ENCODE measurements at places on chromosomes 3 and 15.

DNA sequence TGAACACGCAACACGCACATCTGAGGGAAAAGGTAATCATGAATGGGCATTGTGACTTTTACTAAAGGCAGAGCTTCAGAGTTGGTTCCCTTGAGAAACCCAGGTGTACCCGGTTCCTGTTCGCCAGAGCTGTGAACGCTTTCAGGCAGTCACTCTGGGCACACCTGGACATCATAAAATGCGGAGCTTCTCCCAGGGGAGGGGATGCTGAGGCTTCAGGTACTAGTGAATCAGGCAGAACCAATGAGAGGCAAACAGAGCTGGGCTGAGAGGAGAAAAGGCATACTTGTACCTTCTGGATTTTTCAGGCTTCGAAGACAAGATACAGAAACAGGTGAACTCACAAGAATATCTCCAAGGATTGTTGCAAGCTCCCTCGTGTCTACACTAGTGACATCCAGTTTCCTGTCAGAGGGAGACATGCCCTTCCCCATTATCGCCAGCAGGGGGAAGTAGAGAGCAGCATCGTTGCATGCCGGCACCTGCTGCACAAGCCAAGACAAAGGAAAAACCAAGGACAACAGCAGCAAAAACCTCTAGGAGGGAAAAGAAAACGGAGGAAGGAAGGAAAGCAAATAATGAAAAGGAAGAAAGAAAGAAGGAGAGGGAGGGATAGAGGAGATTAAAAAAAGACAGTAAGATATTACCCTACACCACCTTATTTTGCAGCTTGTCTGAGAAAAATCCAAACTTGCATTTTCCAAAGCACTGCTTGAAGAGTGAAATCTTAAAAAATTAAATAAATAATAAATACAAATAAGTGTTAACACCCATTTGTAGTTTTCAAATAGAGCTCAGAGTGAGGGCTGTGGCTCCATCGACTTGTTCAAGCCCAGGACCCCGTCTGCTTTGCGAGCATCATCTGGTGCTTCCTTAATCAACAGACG is 2.0 kb downstream of the AHSG start:
- DNase-seq, result peak; percentile 78

GRCh38 chr3:25056803-25057351 is 371.2 kb upstream of the RARB start:
- DNase-seq, result no peak

DNA sequence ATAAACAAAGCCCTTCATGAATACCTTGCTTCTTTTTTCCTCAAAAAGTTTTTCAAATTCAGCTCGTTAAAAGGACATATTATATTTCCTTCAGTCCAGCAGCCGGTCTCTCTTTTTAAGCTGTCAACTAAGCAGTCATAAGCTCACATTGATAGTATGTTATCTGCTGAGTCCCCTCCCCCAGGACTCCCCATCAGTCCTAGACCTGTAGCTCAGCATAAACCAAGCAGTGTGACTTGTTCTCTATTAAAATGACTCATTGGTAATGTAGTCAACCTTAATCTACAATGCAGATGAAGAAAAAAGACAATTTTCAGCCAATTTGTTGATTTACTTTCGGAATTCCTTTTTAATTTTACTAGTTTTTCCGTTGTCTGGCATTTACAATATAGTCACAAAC is 483.8 kb downstream of the MECOM start:
- no peak for DNase-seq

GRCh38 chr15:79221696-79222095 is 60.8 kb upstream of the ANKRD34C start:
- no peak for DNase-seq

- no peak for DNase-seq
Observed at GRCh38 chr3:52213901-52214300, 11.5 kb downstream of the TLR9 start.

DNA sequence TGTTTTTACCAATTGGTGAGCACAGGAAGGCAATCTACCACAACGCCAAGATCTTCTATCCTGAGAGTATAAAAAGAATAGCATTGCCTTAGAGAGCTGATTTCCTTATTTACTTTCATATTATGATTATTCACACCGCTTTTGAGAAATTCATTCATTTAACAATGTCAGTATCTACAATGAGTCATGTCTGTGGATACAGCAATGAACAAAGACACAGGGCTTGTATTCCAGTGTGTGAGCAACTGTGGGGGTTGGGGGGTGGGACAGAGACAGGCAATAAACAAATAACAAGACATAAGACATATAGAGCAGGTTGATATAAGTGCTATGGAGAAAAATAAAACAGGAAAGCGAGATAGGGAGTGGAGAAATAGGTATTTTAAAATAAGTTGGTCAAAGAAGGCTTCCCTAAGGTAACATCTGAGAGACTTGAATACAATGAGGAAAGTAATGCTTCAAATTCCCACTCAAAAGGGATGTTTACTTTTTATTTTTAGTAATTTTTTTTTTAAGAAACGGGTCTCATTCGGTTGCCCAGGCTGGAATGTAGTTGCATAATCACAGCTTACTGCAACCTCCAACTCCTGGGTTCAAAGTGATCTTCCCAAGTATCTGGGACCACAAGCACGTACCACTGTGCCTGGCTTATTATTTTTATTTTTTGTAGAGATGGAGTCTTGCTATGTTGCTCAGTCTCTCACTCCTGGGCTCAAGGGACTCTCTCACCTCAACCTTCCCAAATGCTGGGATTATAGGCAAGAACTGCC is 45.7 kb downstream of the PGBD4 start:
- no peak for DNase-seq

GRCh38 chr3:108953700-108954099 is at the start of gene GUCA1C:
GUCA1C (minus strand) TSS chr3:108953879; CDS start chr3:108953762, 117 bp downstream.
- no peak for DNase-seq

- DNase-seq, result no peak
Observed at GRCh38 chr3:186400662-186401061, 38.6 kb upstream of the DGKG start.

- DNase-seq, result no peak
Observed at GRCh38 chr15:96264801-96265515, 65.5 kb upstream of the NR2F2 start.

DNA sequence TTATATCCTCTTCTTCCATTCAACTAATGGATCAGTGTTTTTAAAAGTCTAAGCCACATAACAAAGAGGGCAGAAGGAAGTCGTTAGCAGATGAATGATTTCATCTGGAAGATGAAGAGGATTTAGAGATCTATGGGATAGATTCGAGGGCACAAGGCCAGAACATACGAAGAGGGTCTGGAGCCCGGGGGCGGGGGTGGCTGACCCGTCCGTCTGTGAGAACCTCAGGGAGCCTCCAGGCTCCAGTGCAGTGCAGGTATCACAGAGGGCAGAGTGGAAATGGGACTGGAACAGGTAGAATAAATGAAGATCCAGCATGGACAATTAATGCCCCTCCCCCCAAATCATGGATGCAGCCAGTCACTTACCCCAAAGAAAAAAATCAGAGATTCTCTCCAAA is 1.5 kb upstream of the GOLGA8B start:
- no peak for DNase-seq

DNA sequence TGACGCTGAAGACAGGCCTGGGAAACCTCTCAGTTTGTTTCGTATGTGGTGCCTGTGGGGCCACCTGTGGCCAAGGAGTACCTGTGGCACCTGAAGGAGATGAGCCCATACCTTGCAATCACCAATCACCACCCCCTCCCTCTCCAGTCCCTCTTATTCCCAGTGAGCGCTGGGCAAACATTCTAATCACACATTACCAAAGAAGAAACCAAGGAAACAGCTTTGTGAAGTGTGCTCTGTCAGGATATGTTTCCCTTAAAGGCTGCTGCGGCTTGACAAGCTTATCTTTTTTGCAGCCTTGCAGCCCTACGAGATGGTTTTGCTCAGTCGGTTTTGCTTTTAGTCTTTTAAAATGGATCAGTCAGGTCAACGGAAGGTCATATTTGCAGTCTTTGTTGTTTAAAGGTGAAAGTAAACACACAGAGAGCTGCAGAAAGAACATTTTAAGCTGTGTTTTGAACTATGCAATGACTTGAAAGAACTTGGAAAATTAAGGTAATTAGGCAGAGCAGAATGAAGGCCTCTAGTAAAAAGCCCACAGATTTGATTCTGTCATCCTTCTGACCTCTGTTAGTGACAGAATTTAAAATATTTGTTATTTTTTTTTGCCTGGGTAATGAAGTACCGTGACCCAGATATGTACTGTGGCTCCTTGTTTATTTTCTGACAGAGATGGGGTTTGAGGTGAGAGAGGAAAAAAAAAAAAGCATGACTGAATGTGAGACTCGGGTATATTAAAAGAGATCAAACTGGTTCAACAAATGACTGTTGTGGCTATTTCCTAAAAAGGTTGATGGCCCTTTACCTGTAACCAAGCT is 461.4 kb downstream of the NSUN3 start:
- no peak for DNase-seq

GRCh38 chr3:160402221-160403027 is 3.0 kb downstream of the SMC4 start:
- DNase-seq, result no peak

DNA sequence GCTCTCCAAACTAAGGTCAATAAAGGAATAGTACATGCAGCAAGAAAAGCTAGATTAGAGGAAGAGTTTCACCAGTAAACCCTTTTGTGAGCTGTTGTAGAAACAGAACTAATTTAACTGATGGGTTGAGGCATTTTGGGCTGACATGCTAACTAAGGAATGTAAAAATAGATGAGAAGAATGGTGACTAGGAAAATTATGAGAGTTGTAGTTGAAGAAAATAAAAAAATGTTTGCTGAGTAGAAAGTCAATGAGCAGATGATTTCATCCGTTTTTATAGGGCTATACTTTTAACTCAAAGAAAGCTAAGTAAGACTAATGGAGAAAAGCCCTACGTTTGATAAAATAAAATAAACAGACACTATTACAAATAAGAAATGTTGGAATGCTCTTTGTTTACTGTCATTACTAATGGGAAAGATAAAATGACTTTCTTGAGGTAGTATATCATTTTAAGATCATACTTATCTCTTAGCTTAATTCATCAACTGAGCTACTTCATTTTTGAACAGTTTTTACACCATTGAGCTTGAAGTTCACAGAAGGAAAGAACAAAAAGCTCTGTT is 209.4 kb upstream of the DPH6 start:
- no peak for DNase-seq

DNA sequence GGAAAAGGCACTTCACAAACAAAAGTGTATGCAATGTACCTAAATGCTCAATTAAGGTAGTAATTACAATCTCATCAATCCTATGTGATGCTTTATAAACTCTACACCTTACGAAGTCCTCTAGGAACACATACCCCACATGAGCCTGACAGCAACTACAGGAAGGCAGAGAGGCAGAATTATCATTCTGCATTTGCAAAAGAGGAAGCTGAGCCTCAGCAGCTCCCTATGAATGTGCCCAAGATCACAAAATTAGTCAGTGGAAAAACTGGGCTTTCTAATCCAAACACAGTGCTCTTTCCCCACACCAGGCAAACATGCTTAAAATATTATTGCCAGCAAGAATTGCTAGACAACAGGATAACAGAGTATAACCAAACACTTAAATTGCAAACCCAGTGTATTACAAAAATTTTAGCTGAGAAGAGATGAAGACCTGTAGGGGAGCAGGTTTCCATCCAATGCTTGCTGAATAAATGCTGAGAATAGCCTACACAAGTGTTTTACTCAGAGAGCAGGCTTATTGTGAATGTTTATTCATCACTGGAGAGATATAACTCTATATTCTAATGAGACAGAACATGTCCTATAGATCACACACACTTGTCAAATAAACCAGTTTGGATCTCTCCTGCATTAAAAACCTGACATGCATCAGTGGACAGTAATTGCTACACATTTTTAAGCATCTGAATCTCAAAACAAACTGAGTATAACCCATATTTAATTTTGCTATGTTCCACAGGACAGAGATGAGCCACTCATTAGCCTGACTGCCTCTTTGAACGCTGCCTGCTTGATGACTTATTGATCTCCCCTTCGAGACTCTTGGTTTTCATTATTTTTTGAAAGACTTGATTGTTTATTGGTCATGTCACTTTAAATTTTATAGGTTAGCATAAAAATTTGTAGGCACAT is 62.2 kb downstream of the PLCH1 start:
- no peak for DNase-seq

DNA sequence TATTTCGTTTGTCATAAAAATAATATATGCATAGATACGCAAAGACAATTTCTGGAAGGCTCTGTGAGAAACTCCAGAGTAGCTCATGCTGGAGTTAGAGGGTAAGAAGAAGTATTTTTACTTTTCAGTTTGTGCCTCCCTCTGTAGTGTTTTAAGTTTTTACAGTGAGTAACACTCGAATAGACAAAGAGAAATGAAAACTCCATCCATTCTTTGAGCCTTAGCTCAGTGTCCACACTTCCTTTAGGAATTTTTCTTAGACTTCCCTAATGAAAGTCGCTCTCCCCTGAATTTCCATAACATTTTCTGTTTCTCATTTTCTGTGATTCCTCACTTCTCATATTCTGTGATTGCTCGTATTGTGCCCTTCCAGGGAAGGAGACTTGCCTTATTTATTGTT is 2.1 kb downstream of the BLOC1S6 start:
- no peak for DNase-seq

DNA sequence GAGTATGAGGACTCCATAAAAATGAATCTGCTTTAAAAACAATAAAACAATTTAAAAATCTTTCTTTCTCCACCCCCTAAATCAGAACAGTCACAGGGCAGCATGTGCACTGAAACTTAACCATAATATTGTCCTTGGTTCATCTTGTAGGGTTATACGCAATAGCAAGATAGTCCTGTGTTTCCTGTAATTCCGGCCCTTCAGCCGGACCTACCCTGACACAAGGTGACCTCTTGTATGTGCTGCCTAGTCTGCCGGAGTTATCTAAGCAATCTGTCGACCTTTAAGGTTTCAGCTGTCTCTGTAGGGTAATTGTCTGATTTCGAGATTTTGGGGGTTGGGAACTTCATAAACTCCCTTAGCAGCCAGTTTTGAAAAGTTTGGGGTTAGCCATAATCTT is 99.9 kb downstream of the DHX36 start:
- DNase-seq, result no peak

DNA sequence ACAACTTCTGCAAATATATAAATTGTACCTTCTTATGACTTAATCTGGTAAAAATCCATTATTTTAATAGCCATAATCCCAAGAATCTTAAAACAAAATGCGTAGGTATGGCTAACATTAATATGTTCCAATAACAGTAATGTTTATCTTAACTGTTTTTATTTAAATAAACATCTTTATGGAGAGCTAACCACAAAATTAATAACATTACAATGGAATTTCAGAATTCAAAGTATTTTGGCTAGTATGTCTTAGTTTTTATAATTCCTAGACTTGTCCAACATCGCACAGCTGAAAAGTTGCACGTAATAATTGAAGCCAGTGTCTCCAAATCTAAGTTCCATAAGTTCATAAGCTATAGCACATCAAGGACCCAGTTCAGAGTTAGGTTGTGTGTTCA is 47.6 kb downstream of the ANKRD28 start:
- DNase-seq, result no peak

- peak; percentile 73 for DNase-seq
Observed at GRCh38 chr3:141076797-141077571, 25.8 kb downstream of the SPSB4 start.

- DNase-seq, result no peak
Observed at GRCh38 chr3:141060327-141060726, 9.2 kb downstream of the SPSB4 start.

DNA sequence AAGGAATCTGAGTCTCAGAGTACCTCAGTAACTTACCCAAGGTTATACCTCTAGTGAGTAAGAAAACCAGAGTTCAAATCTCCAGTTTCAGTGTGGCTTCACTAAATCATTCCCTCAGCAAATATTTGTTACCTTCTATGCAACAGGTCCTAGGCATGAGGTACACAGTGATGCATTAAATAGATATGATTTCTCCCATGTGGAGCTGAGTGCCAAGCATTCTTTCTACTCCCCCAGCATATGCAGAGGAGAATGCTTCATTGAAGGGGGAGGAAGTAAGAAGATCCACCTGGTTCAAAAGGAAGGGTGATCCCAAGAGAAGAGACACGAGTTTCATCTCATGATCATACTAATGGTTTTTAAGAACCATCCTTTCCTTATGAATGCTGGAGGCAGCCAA is 6.8 kb upstream of the MTHFS start:
- no peak for DNase-seq
